IMR-90 (cell line): ENCODE measurements at places on chromosomes 13 and 19. TPM values are rescaled to one million over a fixed set of nuclear protein-coding genes. Genes with fewer than 3 reads are reported as not detected.

The ZNF549 gene
- total RNA-seq = 6.9 and 8.6 TPM in 2 replicates

The PDE4C gene
- 0.18 TPM in 1 of 2 replicates, not detected in the other for total RNA-seq

- no peak for DNase-seq
- H3K27ac ChIP-seq = no peak overlapping the region
These were observed 4.9 kb upstream of the SLC25A15 start for GRCh38 chr13:40784540-40784939.

- H3K4me1 ChIP-seq = no peaks in the 10 kb centered on the region
- no peak for DNase-seq
- no peak overlapping the region for H3K4me3 ChIP-seq
- H3K27me3 ChIP-seq = no peaks in the 10 kb centered on the region
These were observed 98.3 kb downstream of the TUBA3C start for GRCh38 chr13:19083340-19083739.

- no peak overlapping the region for H3K27ac ChIP-seq
- no peaks in the 10 kb centered on the region for H3K4me1 ChIP-seq
- peak; percentile 71 for DNase-seq
- peaks cover 35% of the 10 kb centered on the region for H3K36me3 ChIP-seq
These were observed 10.4 kb upstream of the TYK2 start for GRCh38 chr19:10390652-10391286.

The ZNF793 gene
- total RNA-seq = 0.56 and 0.72 TPM in 2 replicates

GRCh38 chr13:20431080-20431479, 94.6 kb downstream of the CRYL1 start:
- peaks cover 3% of the 10 kb centered on the region; the same call in 1 of the 2 replicates for H3K27me3 ChIP-seq
- no peaks in the 10 kb centered on the region for H3K4me1 ChIP-seq
- no peak overlapping the region for H3K27ac ChIP-seq
- DNase-seq = no peak
- no peak overlapping the region for H3K4me3 ChIP-seq

DNA sequence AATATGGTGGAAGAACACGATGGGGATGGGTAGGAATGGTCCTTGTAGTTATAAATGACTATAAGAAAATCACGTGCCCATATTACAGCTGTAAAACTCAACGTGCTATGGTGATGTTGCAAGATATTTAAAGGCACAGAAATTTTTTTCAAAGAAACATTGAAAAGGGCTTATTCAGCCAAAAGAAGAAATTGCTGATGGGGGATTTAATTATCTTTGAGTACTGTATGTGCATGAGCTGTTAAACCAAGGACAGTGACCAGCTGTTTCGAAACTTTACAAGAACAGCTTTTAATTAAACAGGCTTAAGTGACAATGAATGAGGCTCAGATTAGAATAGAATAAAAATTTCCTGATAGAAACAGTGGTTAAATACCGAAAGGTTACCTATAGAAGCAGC, 339.0 kb downstream of the HS6ST3 start:
- H3K4me3 ChIP-seq = no peak overlapping the region
- no peak overlapping the region for H3K27ac ChIP-seq
- DNase-seq = no peak

DNA sequence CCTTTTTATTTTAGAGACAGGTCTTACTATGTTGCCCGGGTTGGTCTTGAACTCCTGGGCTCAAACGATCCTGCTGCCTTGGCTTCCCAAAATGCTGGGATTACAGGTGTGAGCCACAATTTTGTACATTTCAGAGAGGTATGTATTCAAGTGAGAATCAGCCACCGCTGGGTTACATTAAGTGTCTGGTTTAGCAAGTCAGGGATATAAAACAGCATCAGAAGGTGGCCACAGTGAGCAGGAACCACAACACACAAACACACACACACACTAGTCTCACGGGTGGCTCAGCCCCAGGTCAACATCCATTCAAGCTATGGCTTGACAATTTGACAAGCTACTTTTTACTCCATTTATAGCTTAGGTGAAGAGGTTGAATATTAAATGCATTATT, 20.2 kb downstream of the KLK5 start:
- no peak overlapping the region for H3K4me3 ChIP-seq
- no peaks in the 10 kb centered on the region for H3K36me3 ChIP-seq
- H3K27me3 ChIP-seq = no peaks in the 10 kb centered on the region

- H3K4me3 ChIP-seq = no peak overlapping the region
- H3K27ac ChIP-seq = no peak overlapping the region
- peak; percentile 33 for DNase-seq
- no peaks in the 10 kb centered on the region for H3K36me3 ChIP-seq
These were observed 8.3 kb upstream of the CDC42EP5 start for GRCh38 chr19:54481326-54481930.

DNA sequence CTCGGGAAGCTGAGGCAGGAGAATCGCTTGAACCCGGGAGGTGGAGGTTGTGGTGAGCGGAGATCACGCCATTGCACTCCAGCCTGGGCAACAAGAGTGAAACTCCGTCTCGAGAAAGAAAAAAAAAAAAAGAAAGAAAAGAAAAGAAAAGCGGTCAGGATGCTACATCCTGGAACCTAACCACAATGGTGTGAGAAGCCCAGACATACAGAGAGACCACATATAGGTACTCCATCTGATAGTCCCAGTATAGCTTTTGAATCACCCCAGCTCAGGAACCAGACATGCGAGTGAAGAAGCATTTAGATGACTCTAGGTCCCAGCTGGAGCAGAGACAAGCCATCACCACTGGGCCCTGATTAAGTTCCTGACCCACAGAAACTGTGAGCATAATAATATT, 3.2 kb downstream of the IFNL1 start:
- no peak overlapping the region for H3K27ac ChIP-seq
- H3K36me3 ChIP-seq = no peaks in the 10 kb centered on the region
- DNase-seq = no peak
- no peaks in the 10 kb centered on the region for H3K4me1 ChIP-seq

The ACER1 gene
- not detected in 2 replicates for total RNA-seq

The BLVRB gene
- total RNA-seq = 65.2 and 67.5 TPM in 2 replicates

The ZNF524 gene
- 2.3 and 2.8 TPM in 2 replicates for total RNA-seq

- H3K36me3 ChIP-seq = no peaks in the 10 kb centered on the region
- H3K4me1 ChIP-seq = no peaks in the 10 kb centered on the region
- no peak for DNase-seq
- no peak overlapping the region for H3K4me3 ChIP-seq
- no peaks in the 10 kb centered on the region for H3K27me3 ChIP-seq
These were observed 92.3 kb downstream of the RFC3 start for GRCh38 chr13:33910255-33910654.

DNA sequence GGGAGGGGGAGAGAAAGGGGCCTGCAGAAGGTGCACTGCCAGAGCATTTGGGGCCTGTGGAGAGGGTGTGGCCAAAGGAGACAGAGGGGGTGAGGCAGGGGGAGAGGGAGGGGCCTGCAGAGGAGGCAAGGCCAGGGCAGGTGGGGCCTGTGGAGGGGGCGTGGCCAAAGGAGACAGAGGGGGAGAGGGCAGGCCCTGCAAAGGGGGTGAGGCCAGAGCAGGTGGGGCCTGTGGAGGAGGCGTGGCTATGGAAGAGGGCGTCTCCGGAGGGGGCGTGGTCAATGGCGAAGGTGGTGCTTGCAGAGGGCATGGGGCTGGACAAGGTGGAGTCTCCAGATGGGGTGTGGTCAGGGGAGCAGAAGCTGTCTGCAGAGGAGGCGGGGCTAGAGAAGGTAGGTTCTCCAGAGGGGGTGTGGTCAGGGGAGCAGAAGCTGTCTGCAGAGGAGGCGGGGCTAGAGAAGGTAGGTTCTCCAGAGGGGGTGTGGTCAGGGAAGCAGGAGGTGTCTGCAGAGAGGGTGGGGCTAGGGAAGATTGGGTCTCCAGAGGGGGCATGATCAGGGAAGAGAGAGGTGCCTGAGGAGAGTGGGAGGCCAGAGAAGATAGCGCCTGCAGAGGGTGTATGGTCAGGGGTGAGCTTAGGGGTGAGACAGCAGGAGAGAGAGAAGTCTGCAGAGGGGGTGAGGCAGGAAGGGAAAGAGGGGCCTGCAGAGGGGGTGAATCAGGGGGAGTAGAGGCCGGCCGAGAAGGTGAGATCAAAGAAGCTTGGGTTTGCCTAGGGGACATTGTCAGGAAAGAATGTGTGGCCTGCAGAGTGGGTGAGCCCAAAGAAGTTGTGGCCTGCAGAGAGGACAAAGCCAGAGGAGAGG, 3.4 kb downstream of the PRR36 start:
- no peak overlapping the region for H3K27ac ChIP-seq
- H3K4me3 ChIP-seq = no peak overlapping the region
- DNase-seq = no peak
- peaks cover 33% of the 10 kb centered on the region for H3K27me3 ChIP-seq
- no peaks in the 10 kb centered on the region for H3K36me3 ChIP-seq
- peaks cover 16% of the 10 kb centered on the region for H3K4me1 ChIP-seq

The TMEM255B gene
- 0.36 and 0.83 TPM in 2 replicates for total RNA-seq

- H3K27ac ChIP-seq = no peak overlapping the region
- H3K4me3 ChIP-seq = no peak overlapping the region
- no peaks in the 10 kb centered on the region for H3K36me3 ChIP-seq
- no peak for DNase-seq
These were observed 19.6 kb upstream of the NFIC start for GRCh38 chr19:3346677-3347353.

The GPR12 gene
- not detected in 2 replicates for total RNA-seq

- no peaks in the 10 kb centered on the region for H3K27me3 ChIP-seq
- H3K4me3 ChIP-seq = no peak overlapping the region
- peak; percentile 32 for DNase-seq
- H3K27ac ChIP-seq = peak overlapping the region; percentile 72; the same call in 1 of the 2 replicates
- no peaks in the 10 kb centered on the region for H3K36me3 ChIP-seq
These were observed 13.6 kb upstream of the EPSTI1 start for GRCh38 chr13:43005460-43006236.

GRCh38 chr13:24254146-24254841, 55.1 kb upstream of the C1QTNF9 start:
- H3K27me3 ChIP-seq = no peaks in the 10 kb centered on the region
- no peaks in the 10 kb centered on the region for H3K4me1 ChIP-seq
- H3K27ac ChIP-seq = no peak overlapping the region

DNA sequence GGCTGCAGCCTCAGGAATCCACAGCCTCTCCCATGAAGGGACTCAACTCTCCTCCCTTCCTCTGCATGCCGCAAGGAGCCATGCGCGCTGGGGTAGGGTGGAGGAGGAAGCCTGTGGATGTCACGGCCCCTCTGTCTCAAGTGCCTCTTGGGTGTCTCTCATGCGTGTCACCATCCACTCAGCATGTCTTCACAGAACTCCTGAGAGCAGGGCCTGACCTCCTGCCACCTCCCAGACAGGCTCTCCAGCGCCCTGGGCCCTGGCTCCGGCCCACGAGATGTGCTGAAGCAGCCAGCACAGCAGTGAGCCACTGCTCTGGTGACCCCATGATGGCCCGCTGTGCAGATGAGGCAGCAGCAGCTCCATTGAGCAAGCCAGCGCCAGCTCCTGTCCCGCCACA, 25.9 kb upstream of the SPACA7 start:
- H3K27me3 ChIP-seq = no peaks in the 10 kb centered on the region
- no peak for DNase-seq
- H3K36me3 ChIP-seq = no peaks in the 10 kb centered on the region
- H3K27ac ChIP-seq = no peak overlapping the region
- H3K4me1 ChIP-seq = no peaks in the 10 kb centered on the region

GRCh38 chr13:113860051-113860664, 3.7 kb downstream of the GAS6 start:
- H3K27ac ChIP-seq = peak overlapping the region; percentile 97
- peaks cover 43% of the 10 kb centered on the region for H3K4me1 ChIP-seq
- no peaks in the 10 kb centered on the region for H3K27me3 ChIP-seq

GRCh38 chr19:22545751-22546150, 88.4 kb upstream of the ZNF492 start:
- no peaks in the 10 kb centered on the region for H3K27me3 ChIP-seq
- no peak overlapping the region for H3K27ac ChIP-seq
- H3K4me3 ChIP-seq = no peak overlapping the region
- no peaks in the 10 kb centered on the region for H3K4me1 ChIP-seq

GRCh38 chr13:44112700-44113329, 233.1 kb downstream of the LACC1 start:
- peaks cover under 1% of the 10 kb centered on the region for H3K4me1 ChIP-seq
- DNase-seq = no peak
- H3K36me3 ChIP-seq = no peaks in the 10 kb centered on the region

DNA sequence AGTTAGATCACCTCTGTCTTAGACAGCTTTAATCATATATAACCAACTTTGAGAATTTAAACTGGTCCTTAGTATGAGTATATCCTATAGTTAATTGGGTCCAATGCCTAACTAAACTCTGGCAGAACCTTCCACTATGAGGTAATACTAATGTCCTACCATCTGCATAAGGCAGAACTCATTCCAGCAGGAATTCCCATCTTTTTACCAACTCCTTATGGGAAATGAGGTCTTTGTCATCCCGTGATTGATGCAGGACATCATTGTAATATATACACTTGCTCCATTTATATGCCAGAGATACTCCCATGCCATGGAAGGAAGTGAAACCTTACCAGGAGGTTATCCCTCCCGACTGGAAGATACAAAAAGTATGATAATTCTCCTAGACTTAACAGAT, 2.8 kb downstream of the KCTD4 start:
- no peaks in the 10 kb centered on the region for H3K27me3 ChIP-seq
- no peak overlapping the region for H3K4me3 ChIP-seq
- H3K36me3 ChIP-seq = peaks cover 5% of the 10 kb centered on the region
- H3K27ac ChIP-seq = no peak overlapping the region
- H3K4me1 ChIP-seq = peaks cover 7% of the 10 kb centered on the region
- DNase-seq = peak; percentile 39

- no peaks in the 10 kb centered on the region for H3K27me3 ChIP-seq
- DNase-seq = no peak
- no peak overlapping the region for H3K4me3 ChIP-seq
These were observed 47.3 kb downstream of the BRCA2 start for GRCh38 chr13:32362574-32362973.

- no peak for DNase-seq
- no peak overlapping the region for H3K4me3 ChIP-seq
- peaks cover 7% of the 10 kb centered on the region for H3K4me1 ChIP-seq
- peaks cover 3% of the 10 kb centered on the region; the same call in 1 of the 2 replicates for H3K36me3 ChIP-seq
- H3K27ac ChIP-seq = no peak overlapping the region
- no peaks in the 10 kb centered on the region for H3K27me3 ChIP-seq
These were observed 3.2 kb downstream of the MICOS13 start for GRCh38 chr19:5677136-5677535.

The FAM124A gene
- not detected in 2 replicates for total RNA-seq

The SPRED3 gene
- total RNA-seq = 0.56 and 0.90 TPM in 2 replicates

- H3K36me3 ChIP-seq = no peaks in the 10 kb centered on the region
- H3K4me3 ChIP-seq = no peak overlapping the region
- H3K27me3 ChIP-seq = no peaks in the 10 kb centered on the region
These were observed 1.3 kb downstream of the CYP4F3 start for GRCh38 chr19:15641901-15642491.

DNA sequence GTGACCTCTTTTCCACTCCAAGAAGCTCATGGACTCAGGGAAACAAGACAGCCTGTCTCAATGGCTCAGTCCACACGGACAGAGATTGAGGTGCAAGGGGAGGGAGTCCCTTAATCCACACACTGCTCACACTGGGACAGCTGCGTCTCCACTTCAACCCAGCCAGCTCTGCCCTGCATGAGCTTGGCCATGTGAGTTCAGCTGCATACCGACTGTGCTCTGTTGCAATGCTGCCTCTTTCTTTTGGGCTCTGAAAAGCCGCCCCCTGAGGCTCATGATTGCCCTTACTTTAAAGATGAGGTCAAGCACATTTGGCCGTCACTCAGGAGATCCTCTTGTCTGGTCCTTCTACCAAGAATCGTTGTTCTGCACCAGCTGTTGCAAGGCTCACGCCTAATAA, 64.8 kb upstream of the KCTD15 start:
- no peak overlapping the region for H3K4me3 ChIP-seq
- H3K27ac ChIP-seq = no peak overlapping the region
- DNase-seq = no peak
- no peaks in the 10 kb centered on the region for H3K4me1 ChIP-seq
